ENCODE measurements at places on chromosomes 2 and 18. TPM values are rescaled to one million over a fixed set of nuclear protein-coding genes. Genes with fewer than 3 reads are reported as not detected.

GRCh38 chr2:193876980-193877379 is 1682.2 kb upstream of the TMEFF2 start:
- no peak for DNase-seq

- DNase-seq = no peak
Measured at GRCh38 chr2:60867007-60867406, 14.4 kb upstream of the REL start.

- no peak for DNase-seq
Measured at GRCh38 chr18:73340135-73340977, 472.6 kb upstream of the NETO1 start.

GRCh38 chr2:233373316-233373715 is 19.0 kb downstream of the DGKD start:
- DNase-seq = no peak

- no peak for DNase-seq
Measured at GRCh38 chr2:144011553-144011952, 508.4 kb downstream of the ZEB2 start.

- no peak for DNase-seq
Measured at GRCh38 chr2:30232801-30233130, 1.4 kb downstream of the LBH start.

GRCh38 chr2:201413143-201413542 is 38.1 kb downstream of the TRAK2 start:
- DNase-seq = no peak

GRCh38 chr2:118911166-118911856 is 30.7 kb upstream of the MARCO start:
- no peak for DNase-seq

GRCh38 chr2:132463719-132464118 is 47.1 kb downstream of the GPR39 start:
- DNase-seq = no peak

GRCh38 chr2:71689968-71690834 is 236.8 kb downstream of the DYSF start:
- DNase-seq = no peak

GRCh38 chr18:77133835-77134496 is 1.4 kb upstream of the MBP start:
- no peak for DNase-seq

DNA sequence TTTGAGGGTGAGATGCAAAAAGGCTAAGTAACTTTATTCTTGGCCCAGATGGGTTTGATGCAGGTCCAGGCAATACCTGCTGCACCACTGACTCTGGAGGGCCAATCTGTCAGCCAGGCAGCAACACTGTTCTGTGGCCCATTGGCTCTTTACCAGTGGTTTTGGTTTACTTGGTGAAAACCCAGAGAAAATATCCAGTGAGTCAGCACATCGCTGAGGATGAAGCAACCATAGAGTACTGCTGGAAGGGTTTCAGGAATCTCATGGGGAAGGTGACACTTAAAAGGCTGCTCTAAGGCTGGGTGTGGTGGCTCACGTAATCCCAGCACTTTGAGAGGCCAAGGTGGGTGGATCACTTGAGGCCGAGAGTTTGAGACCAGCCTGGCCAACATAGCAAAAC is 192.5 kb upstream of the FAM98A start:
- no peak for DNase-seq

DNA sequence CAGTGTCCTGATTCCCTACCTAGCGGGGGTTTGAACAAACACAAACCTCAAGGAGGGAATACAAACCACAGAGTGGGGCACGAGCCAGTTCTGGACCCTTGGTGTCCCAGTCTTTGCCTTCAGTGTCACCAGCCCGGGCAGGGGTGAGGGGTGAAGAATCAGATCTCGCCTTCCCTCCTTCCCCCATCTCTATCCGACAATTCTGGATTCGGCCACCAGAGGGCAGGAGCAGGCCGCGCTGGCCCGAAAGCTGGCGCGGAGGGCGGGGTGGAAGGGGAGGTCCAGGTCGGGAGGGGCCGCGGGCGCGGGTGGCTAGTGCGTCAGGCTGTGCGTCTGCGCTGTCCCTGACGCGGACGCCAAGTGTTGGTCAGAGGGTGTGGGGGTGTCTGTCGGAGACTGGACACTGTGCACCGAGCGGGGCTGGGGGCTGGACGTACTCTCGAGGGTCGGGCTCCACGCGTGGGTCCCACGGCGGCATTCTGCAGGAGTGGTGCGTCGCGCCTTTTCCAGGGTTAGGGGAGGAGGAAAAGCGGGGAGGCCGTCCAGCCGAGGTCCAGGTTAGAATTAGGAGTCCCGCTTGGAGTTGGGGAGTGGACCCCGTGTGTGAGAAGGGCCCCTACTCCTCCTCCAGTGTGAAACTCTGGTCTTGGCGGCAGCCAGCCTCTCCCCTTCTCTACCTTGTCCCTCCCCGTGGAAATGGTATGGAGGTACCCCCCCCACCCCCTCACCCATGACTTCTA is 2.9 kb upstream of the CRYBA2 start:
- DNase-seq = peak; percentile 90

DNA sequence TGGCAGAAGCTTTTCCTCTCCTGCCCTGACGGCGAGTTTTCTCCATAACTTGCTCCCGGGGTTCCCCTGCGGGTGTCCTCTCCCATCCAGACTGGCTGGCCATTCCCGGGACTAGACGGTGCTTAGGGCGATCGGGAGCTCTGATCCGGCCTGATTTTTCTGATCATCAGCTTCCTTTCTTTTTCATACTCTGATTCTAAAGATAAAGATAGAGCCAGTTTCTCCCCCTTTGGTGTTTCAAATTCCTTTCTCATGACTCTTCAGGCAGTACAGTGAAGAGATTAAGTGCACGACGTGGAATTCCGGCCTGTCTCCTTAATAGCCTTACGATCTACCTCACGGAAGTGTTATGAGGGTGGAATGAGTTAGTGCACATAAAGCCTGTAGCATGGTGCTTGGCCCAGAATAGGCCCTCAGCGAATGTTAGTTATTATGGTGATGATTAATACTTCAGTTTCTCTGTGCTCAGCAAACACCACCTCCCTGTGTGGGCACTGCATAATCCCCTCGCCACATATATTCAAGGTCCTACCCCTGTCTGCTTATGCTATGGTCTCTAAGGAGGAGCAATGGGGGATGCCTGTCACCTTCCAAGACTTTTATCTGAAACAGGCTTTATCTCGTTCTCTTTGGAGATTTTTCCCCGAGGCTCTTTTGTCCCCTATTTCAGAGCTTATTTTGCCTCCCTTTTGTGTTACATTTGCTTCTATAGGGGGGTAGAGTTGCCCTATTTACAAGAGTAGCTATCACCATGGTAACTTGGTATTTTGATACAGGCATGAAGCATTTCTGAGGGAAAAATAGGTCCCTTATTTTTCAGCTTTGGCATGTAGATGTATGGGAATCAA is 254.8 kb downstream of the CDH2 start:
- no peak for DNase-seq

- no peak for DNase-seq
Measured at GRCh38 chr2:55133467-55134315, 83.4 kb upstream of the RTN4 start.

DNA sequence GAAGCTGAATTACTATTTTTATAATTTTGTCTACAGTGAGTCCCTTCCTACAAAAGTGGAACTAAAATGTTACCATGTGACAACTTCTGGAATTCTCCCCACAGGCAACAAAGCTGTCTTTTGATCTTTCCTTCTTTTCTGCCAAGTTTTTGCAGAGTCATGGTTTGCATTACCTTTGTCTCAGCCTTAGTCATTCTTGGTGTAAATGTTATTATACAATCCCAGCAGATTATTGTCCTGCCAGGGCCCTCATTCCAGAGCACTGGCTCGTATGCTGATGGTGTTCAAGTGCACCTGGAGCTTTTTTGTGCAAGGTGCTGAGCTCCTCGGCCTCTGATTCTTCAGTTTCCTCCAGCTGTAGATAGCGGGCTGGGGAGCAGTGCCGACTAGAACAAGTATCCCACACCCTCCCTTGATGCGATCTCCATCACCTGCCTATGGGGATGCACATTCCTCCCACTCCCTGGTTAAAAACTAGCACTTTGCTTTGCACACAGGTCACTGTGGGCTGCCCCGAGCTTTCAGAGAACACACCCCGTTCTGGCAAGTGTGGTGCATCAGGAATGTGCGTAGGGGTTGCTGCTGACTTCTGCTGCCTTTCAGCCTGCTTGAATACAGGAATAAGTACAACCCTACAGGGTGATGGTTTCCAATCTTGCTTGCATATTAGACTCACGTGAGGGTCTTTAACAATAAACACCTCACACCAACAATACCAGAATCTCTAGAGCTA is 263.6 kb downstream of the RNF144A start:
- no peak for DNase-seq

DNA sequence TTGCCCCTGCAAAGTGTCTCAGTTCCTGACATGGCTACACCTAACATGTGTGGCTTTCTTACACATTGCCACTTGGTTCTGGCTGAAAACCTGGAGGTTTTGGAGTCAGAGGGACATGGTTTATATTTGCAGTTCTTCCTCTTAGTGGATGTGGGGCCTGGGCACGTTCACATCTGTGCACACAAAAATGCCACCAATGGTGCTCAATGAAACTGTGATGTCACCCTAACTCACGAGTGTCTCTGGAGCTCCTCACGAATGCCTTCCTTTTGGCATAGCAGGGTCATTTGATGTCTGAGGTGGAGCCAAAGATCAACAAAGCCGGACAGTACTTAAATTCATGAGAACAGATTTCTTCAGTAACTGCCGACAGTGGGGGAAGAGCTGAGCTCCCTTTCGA is 231.7 kb upstream of the HS6ST1 start:
- DNase-seq = no peak

- no peak for DNase-seq
Measured at GRCh38 chr2:119231975-119232665, 8.5 kb downstream of the STEAP3 start.

- peak; percentile 54 for DNase-seq
Measured at GRCh38 chr2:54558188-54559005, 102.3 kb downstream of the SPTBN1 start.

- no peak for DNase-seq
Measured at GRCh38 chr18:55013086-55013485, 53.8 kb upstream of the CCDC68 start.

GRCh38 chr2:121133551-121134319 is 151.3 kb downstream of the TFCP2L1 start:
- DNase-seq = no peak

DNA sequence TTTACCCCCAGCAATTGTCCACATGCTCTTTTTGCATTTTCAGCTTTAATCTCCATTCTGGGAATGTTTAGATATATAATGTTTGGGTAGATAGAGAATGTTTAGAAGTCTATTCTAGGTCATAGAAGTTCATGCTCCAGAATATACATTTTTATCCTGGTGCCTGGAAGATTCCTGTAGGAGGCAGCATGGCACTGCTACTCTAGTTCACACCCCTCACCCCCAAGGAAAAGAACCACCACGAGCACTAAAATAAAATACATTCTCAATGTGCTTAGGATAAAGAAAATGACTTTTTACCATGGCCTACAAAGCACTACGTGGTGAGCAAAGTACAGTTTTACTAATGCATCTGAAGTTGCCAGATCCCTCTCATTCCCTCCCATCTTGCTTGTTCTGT is 53.8 kb downstream of the MYO1B start:
- no peak for DNase-seq

- DNase-seq = no peak
Measured at GRCh38 chr2:42618972-42619371, 50.5 kb downstream of the MTA3 start.

DNA sequence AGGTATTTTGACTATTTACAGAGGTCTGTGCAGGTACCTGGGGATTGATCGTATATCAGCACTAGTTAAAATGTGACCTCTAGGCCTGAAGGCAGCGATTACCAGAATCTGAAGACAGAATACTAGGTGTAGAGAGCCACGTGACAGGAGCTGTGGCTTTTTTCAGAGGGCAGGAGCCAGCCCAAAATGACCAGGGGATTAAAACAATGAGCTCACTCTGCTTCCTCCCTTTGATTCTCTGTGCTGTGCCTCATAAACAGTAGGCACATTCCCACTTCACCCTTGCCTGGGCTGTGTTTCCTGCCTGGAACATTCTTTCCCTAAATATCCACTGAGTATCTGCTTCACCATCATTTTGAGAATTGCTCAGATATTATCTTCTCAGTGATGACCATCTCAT is 15.2 kb downstream of the ITGAV start:
- DNase-seq = peak; percentile 39

GRCh38 chr2:38065502-38066135 is 10.3 kb downstream of the CYP1B1 start:
- no peak for DNase-seq

GRCh38 chr2:98388081-98388480 is 41.8 kb downstream of the CNGA3 start:
- no peak for DNase-seq

DNA sequence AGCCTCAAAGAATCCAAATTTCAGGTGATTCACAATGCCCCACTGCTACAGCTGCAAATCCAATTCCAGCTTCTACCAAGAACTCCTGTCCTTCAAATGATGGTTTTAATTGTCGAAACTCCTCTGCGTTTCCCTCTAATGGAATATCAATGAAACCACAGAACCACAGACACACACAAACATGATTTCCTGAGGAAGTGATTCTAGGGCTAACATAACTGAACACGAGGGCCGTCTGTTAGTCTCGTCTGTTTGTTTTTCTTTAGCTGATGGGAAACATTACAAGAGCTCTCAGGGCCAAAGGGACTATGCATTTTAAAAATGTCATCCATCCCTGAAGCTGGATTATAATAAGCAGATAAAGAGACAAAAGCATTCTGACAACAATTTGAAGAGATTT is 59.4 kb downstream of the RNF152 start:
- no peak for DNase-seq

DNA sequence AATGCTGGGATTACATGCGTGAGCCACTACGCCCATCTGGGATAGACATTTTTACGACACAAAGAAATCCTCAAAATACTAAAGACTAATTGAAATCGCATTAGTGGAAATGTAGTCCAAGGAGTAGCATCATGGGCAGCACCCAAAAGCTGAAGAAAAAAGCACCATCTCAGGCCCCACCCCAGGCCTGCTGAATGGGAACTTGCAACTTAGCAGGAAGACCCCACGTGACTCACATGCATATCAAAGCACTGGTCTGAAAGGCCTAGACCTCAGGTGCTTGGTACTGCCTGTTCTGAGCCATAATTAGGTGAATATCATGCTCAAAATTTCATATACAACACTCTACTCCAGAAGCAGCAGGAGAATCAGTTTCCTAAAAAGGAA is 28.9 kb downstream of the SPRED2 start:
- DNase-seq = no peak

GRCh38 chr2:144421606-144422510 is 98.1 kb downstream of the ZEB2 start:
- DNase-seq = no peak

FAP gene
- total RNA-seq = not detected

DYNAP gene
- total RNA-seq = not detected

KHK gene
- 1.4 TPM for total RNA-seq

SLC16A14 gene
- 0.18 TPM for total RNA-seq

CYP26B1 gene
- 1.2 TPM for total RNA-seq

FSHR gene
- not detected for total RNA-seq

POU3F3 gene
- total RNA-seq = not detected

TMEM169 gene
- 3.2 TPM for total RNA-seq

MAPK4 gene
- 0.21 TPM for total RNA-seq

FBLN7 gene
- total RNA-seq = 0.36 TPM

CRYGB gene
- total RNA-seq = not detected

BOLL gene
- not detected for total RNA-seq

SCN7A gene
- total RNA-seq = 6.3 TPM

ALPI gene
- not detected for total RNA-seq
